ENCODE measurements at places on chromosomes 11 and 22.

GRCh38 chr11:132357811-132358572 is 987.6 kb downstream of the NTM start:
- no peak for DNase-seq

DNA sequence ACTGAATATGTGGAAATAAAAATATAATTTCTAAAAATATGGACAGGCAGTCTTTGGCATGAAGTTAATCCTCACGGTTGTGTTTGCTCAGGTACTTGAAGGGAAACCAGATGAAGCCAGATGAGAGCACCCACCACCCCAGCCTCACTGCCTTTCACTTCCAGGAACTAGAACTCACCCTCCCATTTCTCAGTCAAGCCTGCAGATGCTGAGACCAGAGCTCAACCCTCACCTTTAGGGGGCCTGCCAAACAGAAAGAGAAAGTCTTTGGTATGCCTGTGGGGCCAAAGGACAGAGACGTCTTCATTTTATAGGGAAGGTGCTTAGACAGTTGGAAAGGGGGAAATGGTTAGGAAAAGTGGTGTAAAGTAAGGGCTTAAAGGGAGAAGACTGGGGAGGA is 252.8 kb upstream of the PLET1 start:
- no peak for DNase-seq

DNA sequence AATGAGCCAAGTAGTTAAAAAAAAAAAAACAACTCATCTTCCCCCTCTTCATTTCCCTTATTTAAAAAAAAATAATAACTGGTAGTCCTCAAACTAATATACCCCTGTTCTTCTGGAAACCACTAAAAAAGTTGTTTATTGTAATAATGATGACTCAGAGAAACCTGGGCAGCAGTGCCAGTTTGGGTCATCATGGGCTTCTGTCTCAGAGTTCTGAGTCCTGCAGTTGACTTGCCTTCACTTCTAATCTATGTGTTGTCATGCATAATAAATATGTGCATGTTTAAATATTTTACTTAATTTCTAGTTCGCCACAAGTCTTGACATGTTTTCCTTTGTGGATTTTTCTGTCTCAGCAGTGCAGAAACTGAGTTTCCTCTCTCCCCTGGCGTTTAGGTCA is 46.8 kb downstream of the PPP2R1B start:
- DNase-seq, result no peak

DNA sequence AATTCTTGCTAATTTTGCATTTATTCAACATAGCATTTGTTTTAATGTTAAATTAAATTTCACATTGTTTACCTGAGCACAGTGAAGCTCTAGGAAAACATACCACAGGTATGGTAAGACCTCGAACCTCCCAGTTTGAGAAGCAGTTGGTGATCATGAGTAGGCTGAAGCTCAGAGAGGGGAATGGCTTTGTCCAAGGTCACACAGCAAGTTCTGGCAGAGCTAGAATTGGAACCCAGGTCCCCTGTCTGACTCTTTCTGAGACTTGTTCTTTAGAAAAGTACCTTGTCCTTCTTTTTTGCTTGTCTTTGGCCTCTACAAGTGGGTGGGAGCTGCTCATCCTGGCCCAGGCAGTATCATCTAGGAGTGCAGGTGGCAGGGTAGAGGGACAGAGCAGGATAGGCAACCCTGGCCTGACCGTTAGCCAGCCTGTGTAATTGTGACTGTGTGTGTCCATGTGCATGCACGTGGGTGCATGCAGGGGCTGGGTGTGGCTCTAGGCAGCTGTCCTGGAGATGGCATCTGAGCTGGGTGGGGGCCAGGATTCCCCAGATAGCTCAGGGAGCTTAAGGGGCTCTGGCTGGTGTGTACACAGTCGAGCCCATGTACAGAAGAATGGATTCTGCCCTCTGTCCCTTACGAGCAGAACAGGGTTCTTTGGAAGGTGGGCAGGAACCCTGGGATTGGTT is 21.6 kb downstream of the PHLDB1 start:
- no peak for DNase-seq

GRCh38 chr11:32792948-32793475 is 1.4 kb downstream of the CCDC73 start:
- DNase-seq, result peak; percentile 23
